ENCODE measurements at places on chromosomes 7 and 10. TPM values are rescaled to one million over a fixed set of nuclear protein-coding genes. Genes with fewer than 3 reads are reported as not detected.

LRRD1 gene
- total RNA-seq: under 0.01 TPM

DNA sequence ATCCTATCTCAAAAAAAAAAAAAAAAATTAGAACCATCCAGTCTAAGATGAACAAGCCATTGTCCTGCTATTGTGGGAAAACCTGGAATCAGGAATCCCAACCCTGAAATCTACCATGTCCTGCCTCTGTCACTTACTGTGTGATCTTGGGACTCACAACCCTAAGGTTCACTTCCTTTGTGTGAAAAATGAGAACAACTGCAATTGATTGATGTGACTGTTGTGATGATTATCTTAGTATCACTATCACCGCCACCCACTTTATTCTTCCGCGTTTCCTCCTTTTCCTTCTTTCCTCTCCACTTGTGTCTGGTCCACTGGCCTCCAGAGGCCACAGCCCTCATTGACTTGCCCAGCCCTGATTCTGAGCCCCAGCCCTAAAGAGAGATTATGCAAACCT, 12.6 kb upstream of the PRTFDC1 start:
- DNase-seq: no peak

GRCh38 chr7:121081327-121081936, 92.9 kb downstream of the CPED1 start:
- no peak for DNase-seq

DNA sequence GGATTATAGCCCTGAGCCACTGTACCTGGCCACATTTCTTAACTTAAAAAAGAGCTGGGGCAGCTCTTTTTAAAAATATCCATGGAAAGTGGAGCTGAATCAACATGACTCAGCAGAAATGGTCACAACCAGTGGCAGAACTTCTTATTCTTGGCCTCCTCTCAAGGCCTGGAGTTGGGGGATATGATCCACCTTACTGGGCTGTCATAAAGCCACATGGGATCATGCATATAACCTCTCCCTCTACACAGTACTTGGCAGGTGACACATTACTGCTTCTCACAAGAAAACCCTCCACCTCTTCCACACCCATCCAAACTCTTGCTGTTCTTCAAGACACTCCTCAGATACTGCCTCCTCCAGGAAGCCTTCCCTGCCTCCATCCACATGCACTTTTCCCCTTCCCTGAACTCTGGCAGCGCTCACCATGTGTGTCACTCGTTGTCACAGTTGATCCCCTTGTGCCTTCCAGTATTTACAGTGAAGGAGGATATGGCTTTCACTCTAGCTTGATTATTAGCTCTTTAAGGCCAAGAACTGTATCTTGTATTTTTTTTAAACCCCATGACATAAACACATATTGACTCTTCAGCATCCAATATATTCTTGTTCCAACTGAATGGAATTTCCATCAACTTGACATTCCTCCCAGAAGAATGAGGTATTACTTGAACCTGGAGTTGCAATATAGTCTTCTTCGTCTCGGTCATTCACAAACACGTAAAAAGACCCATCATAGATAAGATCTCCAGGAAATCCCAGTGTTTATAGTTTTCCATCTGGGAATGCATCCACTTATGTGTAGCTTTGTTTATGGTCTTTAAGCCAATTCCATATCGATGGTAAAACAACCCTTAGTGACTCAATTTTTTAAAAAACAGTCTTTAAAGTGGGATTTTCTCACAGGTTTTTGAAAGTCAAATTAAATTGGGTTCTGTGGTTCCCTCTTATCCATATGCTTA, 85.5 kb downstream of the TBXAS1 start:
- no peak for DNase-seq

DNA sequence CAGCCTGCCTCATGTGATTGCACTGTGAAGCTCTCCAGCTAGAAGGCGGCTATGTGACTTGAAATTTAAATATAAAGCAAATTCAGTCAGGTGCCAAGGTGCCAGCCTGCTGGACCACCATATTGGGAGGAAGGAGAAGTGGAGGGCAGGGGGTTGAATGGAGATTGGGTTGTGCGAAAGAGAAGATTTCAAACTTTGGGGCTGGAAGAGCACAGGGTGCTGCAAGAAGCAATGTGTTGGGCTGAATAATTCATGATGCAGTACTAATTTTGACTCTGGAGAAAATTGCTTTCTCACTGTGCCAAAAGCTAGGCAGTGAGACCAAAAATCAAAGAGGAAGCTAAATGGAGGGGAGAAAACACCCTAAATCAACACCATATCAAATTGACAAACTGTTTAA, 335.3 kb downstream of the NRG3 start:
- no peak for DNase-seq

DNA sequence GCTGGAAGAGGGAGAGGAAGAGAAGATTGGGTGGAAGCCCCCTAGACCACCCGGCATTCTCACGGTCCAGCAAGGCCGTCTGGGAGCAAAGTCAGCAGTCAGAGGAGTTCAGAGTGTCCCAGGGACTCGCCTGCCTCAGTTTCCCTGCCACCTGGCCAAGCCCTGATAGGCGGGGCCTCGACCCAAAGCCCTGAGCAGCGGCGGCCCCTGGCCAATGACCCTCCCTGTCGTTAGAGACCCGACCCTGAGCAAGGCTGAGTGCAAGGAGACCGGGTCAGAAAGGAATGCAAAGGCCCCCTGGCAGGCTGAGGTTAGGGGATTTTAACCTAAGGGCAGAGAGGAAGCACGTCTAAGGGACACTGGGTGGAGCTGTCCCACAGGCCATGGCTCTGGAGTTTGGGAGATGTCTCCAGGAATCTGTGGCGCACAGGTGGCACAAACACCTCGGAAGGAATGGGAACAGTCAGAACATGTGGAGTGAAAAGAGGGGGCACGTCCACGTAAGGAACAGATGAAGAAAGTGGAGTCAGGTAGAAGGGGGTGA, 196.8 kb upstream of the PDE1C start:
- no peak for DNase-seq

GRCh38 chr7:143436325-143436946, 6.8 kb upstream of the TAS2R60 start:
- DNase-seq: no peak

DNA sequence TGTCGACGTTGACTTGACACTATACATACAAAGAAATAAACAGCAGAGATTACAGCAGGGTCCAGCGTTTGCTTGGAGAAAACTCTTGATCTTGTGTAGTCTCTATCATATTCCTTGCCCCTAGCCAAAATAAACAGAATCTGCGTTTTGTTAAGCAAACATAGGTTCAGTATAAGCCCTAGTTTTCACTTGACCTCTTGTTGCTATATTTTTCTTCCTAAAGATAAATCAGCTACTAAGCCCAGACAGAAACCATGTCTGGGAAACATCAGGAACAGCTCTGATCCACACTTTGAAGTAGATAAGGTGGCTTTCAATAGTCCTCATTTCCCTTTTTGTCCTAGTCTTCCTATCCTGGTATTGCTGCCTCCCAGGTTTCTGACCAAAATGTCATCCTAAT, 328.2 kb upstream of the MAGI2 start:
- DNase-seq: no peak

DDX56 gene
- total RNA-seq: 27.8 TPM

DNA sequence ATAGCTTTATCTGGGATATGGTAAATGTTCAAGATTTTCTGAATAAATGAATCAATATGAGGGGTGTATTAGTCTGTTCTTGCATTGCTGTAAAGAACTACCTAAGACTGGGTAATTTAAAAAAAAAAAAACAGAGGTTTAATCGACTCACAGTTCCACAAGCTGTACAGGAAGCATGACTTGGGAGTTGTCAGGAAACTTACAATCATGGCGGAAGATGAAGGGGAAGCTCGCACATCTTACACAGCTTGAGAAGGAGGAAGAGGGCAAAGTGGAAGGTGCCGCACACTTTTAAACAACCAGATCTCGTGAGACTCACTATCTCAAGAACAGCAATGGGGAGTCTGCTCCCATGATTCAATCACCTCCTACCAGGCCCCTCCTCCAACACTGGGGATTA, 32.5 kb upstream of the OTUD1 start:
- no peak for DNase-seq

- no peak for DNase-seq
Observed at GRCh38 chr7:100655908-100656674, at the start of gene ACTL6B. ACTL6B (minus strand) TSS chr7:100656448; CDS start chr7:100656354, 94 bp downstream.

DNA sequence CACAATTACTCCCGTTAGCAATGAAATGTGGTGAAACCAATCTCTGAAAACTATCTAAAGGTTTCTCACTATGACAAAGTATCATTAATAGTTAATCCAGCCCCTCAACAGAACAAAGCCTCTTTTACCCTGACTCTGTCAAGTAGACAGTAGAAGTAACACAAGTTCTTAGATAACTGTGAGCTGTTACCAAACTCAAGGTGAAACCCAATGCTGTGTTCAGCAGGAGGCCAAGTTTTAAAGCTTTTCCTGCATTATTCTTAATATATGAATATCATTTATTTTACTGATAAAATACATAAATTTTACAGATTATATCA, 109.1 kb downstream of the SRPK2 start:
- DNase-seq: no peak

GRCh38 chr7:113010377-113010776, 76.2 kb downstream of the GPR85 start:
- DNase-seq: no peak

TEX36 gene
- total RNA-seq: not detected

DNA sequence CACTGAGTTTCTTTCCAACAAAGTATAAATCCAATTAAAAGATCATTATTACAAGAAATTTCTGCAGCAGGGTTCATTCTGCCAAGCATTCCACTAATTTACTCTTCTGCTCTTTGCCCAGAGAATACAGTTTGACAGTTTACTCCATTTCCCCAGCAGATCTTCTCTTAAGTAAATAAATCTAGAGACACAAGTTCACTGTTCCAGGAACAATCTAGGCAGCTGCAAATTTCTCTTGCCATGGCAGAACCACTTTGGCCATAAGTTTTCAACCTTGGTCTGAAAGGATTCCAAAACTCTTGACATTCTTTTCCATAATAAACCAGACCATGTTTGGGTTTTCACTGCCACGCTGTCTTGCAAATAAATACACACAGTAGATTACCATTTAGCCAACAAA, 11.5 kb downstream of the RGS10 start:
- peak; percentile 26 for DNase-seq

GRCh38 chr7:46989247-46989646, 592.7 kb downstream of the TNS3 start:
- DNase-seq: no peak

- no peak for DNase-seq
Observed at GRCh38 chr7:99219185-99219767, 11.4 kb upstream of the KPNA7 start.

DNA sequence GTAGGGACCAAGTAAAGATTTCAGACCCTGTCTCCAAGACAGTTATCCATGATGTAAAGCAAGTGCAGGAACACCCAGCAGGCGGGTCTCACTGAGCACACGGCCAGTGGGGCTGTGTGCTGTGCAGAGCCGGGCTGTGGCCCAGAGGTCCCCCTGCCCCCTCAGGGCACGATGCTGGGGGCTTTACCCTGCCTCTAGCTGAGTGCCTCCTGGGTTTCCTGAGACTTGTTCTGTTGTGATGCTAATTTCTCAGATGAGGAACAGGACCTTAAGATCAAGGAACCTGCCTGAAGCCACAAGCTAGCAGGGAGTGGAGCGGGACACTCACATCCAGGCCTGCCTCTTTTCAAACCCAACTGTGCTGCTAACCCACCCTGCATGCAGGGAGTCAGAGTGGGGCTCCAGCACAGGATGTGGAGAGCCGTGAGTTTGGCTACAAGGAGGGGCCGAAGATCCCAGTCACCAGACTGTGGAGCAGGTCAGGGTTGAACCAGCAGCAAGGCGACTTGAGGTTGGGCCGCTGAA, 76.1 kb upstream of the LYZL2 start:
- DNase-seq: no peak

DNA sequence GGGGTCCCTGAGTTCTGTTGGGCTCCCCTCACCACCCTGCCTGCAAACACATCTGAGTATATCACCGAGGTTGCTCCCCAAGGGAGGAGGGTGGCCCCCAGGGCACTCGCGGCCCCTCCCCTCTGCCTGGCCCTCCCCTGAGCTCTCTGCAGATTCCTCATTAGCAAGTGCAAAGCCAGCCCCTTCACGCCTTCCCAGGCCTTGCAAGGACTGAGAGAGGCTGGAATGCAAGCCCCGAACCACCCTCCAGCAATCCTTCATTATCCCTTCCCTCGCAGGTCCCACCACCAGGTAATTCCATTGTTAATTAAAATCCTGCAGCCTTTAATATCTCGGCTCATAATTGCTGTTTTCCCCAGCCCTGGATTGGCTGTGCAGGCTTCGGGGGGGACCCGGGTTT, 35.3 kb upstream of the MYL10 start:
- DNase-seq: no peak

TMEM273 gene
- 17.8 TPM for total RNA-seq

CYP2C8 gene
- 0.83 TPM for total RNA-seq

GRCh38 chr7:94642838-94643653, 12.9 kb downstream of the SGCE start:
- DNase-seq: no peak

CHN2 gene
- total RNA-seq: 12.9 TPM

GRCh38 chr10:3584926-3585784, 199.9 kb downstream of the KLF6 start:
- no peak for DNase-seq

STEAP4 gene
- 12.7 TPM for total RNA-seq

GRCh38 chr10:44424957-44425356, 40.1 kb upstream of the CXCL12 start:
- DNase-seq: no peak

DNA sequence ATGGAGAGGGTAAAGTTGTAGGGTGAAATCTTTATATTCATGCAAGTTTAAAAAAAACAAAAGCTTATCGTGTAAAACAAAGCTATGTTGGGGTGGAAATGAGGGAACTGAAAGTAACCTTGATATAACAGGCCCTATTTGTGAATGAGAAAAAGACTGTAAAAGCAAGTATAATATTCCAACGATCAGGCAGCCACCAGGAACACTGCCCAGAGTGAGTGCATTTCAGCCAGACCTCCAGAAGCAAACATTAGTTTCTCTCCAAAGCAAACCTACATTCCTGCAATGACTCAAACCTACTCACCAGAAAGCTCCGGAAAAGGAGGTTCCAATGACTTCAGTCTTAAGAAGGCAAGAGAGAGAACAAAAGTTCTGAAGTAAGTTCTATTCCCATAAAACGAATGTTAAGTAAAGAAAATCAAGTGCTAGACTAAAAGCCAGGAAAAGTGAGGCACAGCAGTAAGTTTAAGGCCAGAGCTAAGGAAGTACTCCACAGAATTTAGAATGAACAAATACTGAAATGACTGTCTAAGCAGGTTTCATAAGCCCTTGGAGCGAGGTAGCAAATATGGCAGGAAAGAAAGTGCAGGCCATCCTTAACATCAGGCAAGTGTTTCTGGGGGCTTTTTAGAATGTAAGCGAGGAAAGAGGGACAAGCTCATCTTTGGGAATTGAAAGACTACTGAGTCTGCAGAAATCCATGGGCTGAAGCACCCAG, 493.1 kb downstream of the XPNPEP1 start:
- DNase-seq: no peak

KAZALD1 gene
- total RNA-seq: 0.49 TPM

GRCh38 chr10:131021969-131022368, 289.6 kb downstream of the TCERG1L start:
- DNase-seq: peak; percentile 38
